ENCODE measurements at places on chromosomes 3 and 15.
A peak's percentile ranks its signal among the peaks of the same experiment; 100 is the strongest.

DNA sequence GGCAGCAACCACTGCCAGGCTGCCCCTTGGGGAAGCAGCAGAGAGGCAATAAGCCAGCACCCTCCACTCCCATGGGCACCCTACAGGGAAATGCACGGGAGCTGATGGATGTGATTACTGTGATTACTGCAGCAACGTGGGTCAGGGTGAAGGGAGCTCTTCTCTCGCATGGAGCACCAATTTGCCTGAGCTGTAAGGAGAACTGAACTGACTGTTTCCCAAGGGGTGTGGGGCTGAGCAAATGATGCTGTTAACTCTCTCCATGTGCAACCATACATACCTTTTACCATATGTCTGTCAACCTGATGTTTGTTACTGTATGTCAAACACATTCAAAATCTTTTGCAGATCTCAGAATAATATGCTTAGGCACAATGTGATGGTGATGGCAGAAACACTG is 680.6 kb downstream of the SQOR start:
- no peak for DNase-seq

DNA sequence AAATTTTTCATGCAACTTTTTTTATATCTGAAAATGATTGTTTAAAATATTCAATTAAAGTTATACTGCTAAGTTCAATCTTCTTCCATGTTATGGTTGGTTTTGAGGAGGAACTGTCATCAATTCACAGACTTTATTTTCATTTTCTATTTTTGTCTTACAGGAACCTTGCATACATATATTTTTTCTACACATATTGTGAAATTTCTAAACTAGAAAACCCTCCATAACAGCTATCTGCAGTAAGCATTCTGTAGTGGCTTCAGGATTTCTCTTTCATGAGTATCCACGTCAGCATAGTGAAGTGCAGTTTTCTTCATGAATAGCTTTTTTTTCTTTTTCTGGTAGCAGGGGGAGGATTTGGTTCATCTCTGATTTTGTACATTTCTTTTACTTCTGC is 48.2 kb downstream of the ATR start:
- no peak for DNase-seq

GRCh38 chr3:132236701-132237651 is 80.2 kb upstream of the ACP3 start:
- no peak for DNase-seq

- DNase-seq, result no peak
Measured at GRCh38 chr15:82649226-82649999, 2.2 kb upstream of the CPEB1 start.

DNA sequence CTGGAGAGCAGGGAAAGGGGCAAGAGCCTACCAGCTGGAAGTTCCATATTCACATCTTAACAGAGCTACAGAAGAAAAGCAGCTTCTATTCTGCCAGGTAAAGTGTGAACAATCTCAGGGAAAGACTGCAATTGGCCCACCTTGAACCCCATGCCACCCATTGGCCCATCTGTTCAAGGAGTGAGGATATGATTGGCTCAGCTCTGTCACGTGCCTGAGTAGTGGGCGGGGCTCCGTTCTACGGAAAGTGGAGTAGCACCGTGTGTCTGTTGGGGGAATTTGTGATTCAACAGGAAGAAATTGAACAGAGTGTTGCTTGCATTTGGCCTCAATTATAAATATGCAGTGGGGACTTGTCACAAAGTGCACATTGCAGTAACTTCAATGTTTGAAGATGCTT is 81.8 kb downstream of the MINAR1 start:
- DNase-seq, result no peak

GRCh38 chr15:44729408-44730127 is 6.8 kb upstream of the TRIM69 start:
- peak; percentile 69 for DNase-seq

DNA sequence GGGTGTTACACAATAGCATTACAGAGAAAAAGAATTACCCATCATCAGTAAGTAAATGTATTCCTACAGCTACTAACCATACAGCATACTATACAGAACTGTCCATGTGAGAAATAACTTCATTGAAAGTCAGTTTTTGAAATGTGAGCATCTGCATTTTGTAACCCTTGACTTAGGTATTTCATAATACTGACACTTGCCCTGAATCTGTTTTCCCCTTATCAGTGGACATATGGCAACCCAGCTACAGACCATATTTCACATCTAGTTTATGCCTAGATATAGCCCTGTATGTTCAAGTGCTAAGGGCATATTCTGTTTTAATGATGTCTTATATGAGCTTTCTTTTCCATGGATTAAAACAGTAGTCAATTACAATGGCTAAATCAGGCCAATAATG is 297.6 kb downstream of the TBC1D5 start:
- DNase-seq, result no peak

DNA sequence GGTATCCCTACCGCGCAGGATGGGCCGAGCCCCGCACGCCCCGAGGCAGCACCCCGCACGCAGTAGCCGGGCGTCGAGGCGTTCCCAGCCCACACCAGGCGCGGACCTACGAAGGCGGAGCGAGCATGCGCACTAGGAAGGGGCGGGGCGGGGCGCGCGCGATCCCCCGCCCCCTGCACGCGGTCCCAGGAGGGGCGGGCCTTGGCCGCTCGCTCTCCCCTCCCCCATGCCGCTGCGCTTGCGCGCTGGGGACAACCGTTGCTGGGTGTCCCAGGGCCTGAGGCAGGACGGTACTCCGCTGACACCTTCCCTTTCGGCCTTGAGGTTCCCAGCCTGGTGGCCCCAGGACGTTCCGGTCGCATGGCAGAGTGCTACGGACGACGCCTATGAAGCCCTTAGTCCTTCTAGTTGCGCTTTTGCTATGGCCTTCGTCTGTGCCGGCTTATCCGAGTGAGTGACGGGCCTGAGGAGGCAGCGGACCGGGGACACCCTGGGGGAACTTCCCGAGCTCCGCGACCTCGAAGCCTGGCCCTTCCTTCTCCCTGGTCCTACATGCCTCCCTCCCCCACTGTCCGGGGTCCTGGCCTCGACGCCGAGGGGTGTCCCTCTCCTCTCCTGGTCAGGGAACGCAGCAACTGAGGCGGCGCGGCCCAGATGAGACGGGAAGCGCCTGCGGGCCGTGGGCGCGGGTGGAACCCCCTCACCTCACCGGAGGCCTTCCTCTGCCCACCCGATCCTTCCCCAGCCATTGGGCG is at the start of gene SPESP1:
Gene SPESP1 (plus strand): TSS at position 258 of the 755 bp plus-strand sequence. CDS start 129 bp downstream, at position 387.
- DNase-seq, result peak; percentile 61

DNA sequence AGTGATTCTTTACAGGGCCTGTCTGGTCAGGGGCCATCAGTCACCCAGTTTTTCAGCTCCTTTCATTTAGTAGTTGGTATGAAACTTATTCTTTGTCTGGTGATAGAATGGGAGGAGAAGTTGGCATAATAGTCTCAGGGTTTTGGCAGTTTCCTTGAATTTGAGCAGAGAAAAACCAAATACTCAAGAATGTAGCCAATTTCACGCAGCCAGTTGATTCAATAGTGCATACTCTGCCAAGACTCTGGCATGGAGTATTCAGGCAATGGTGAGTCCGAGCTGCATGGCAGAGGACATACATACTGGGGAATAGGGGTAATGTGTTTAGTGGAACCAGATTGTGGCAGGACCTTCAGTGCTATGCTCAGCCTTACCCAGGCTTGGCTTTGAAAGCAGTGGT is 118.3 kb downstream of the GALK2 start:
- peak; percentile 13 for DNase-seq

DNA sequence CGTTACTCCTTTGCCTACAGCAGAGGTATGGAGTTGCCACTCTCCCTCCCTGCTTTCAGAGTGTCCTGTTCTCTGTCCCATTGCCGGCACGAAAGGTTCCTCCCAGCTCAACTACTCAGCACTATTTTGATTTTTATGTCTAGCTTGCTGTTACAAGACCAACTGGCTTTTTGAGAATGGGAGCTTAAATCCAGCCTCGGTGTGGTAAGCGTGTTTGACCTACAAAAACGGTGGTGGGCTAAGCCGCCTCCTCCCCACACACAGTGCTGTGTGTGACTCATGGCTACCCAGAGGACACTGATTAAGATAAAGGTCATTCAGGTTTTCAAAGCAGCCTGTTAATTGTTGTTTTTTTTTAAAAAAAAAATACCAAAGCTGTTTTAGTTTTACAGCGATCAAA is 64.5 kb downstream of the LRTM1 start:
- no peak for DNase-seq

GRCh38 chr3:195895078-195895860 is 13.1 kb downstream of the TNK2 start:
- DNase-seq, result peak; percentile 59

- DNase-seq, result no peak
Measured at GRCh38 chr3:122272879-122273278, 52.2 kb upstream of the CSTA start.

DNA sequence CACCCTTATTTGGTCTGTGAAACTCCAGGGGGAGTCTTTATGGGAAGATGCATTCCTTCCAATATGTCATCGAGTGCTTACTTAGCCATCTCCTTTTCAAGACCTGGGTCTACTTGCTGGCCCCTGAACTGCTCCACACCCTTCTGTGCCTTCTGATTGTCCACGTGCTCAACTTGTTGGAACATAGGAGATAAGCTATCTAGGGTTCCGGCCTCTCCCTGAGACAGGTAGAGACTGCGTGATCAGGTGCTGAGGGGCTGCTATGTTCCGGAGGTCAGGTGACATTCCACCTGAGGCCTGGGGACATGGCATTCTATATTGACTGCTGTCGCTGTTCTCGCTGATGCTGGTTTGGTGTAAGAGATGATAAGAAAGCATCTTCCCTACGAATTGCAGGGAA is 65.6 kb downstream of the ATP1B3 start:
- DNase-seq, result no peak

- DNase-seq, result no peak
Measured at GRCh38 chr3:155350571-155350970, 57.1 kb upstream of the STRIT1 start.

- no peak for DNase-seq
Measured at GRCh38 chr3:34305266-34305665, 506.8 kb downstream of the PDCD6IP start.

DNA sequence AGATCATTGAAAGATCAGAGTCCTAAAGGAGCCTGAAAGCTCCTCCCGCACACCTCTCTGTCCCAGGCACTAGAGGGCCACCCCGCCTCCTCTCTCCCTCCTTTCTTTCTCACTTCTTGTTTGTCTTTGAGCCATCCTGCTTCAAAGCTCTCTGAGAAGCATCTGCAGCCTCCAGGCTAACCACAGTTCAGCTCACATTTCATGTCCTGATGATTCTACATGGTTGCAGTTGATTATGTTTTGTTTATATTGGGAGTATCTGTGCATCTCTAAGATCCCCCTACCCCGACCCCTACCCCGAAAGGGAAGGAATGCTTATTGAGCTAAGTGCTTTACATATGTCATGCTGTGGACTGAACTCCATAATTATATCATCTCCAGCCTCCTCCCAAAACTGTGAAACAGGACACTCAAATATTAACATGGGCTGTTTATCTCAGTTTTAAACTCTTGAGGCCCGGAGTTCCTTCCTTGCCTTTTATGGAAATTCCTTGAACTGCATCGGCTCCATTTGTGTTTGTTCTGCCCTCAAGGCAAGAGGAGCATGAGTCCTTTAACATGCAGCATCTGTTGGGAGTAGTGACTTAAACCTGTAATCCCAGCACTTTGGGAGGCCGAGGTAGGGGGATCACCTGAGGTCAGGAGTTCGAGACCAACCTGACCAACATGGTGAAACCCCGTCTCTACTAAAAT is 30.9 kb downstream of the MGLL start:
- peak; percentile 67 for DNase-seq

DNA sequence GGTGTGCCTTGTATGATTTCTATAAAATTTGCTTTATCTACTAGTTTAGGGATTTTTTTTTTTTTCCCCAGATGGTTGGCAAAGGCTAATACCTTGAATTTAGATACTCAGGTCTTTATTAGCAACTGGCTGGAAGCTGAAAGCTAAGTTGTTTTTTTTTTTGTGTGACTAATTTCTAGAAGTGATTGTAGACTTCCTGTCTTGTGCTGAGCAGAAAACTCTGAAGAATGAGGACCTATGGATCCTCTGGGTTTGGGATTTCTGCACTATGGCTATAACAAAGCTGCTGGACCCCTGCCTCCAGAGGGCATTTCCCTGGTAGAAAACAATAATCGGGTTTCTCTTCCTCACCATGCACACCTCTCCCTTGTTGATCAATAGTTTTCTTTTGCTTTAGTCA is 10.0 kb downstream of the ARIH2 start:
- DNase-seq, result no peak

DNA sequence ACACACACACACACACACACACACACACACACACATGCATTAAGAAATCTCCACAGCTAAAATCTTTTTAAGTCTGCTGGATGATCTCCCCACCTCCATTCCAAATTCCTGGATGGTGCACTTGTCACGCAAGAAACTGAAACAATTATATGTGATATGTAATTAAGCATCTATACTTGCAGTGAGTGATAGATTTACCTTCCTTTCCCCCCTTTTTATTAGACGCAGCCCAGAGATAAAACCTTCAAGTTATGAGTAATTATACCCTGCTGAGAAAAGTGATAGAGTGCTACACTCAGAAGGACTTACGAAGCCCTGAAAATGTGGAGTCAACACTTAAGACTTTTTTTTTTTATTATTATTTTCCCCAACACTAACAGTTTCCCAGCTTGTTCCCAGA is 255.2 kb downstream of the LSAMP start:
- DNase-seq, result no peak

DNA sequence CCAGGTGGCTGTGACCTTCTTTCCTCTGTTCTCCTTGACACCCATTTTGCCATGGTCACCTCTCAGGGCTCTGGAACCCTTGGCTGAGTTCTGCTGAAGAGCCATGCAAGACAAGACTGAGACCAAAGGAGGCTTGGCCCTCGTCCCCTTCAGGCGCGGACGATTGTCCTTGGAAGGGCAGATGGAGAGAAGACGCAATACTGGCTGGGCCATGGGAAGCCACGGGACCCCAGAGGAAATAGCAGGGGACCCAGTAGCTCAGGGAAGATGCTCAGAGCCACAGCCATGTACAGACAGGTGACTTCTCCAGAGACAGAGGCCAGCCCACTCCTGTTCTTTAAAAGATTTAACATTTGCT is 125.6 kb downstream of the SMAD6 start:
- no peak for DNase-seq

DNA sequence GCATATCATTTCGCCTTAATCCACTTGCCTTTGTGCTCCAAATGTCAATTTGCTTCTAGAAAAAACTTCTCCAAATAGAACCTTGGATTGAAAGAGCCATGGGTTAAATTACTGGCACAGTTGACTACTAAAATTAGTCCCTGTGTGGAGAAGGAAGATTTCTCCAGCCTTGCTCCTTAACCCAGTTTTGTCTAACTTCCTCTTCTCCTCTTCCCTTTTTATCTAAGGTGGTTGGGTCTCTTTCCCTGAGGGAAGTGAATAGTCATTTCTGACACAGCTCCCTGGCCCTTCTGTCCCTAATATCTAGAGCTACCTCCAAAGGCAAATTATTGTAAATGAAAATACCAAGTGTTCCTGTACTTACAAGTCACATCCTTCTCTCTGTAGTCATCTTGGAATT is 527.9 kb upstream of the TBL1XR1 start:
- no peak for DNase-seq

- no peak for DNase-seq
Measured at GRCh38 chr3:72601983-72602750, 246.1 kb downstream of the SHQ1 start.

- DNase-seq, result no peak
Measured at GRCh38 chr15:48366584-48367312, 35.5 kb downstream of the DUT start.
